ENCODE measurements at places on chromosomes 13 and 19.

DNA sequence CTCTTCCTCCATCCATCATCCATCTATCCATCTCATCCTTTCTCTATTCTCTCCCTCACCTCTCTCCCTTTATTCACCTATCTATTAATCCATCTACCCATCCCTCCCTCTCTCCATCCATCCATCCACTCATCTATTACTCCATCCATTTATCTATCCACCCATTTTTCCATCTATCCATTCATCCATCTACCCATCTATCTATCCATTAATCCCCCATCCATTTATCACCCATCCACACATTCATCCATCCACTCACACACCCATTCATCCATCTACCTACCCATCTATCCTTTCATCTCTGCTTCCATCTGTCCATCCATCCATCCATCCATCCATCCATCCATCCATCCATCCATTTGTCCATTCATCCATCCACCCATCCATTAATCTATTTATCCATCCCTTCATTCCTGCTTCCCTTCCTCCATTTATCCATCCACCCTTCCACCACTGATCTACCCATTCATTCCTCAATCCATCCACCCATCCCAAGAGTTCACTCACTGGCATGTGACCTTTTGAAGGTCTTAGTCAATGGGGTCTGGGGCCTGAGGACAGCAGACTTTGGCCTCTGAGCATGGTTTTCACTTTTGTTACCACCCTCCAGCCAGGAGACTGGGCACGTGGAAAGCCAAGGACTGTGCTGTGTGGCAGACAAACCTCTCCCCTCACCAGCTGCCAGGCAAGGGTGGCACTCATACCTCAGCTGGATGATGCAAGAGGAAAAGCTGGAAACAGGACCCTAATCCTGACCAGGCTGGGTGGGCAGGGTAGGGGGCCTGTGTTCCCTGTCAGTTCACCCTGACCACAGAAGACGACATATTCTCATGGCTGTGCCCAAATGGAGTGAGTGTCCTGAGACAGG, 126.7 kb downstream of the URI1 start:
- DNase-seq, result no peak

DNA sequence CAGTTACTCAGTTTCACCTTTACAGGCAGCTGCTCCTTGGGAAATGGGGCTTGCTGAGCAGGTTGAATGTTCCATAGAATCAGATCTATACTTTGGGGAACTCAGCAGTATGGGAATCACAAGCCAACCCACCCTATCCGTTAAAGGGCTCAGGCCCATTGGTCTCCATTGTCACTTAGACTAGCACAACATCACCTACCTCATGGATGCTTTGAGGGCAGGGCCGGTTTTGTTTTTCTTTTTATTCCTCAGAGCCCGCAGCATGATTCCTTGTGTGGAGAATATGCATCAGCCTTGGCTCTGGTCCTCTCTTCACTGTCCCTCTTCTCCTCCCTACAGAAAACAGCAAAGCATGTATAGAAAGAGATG, 48.0 kb downstream of the LRCH1 start:
- DNase-seq, result no peak

GRCh38 chr13:52695856-52696255, 43.2 kb downstream of the SUGT1 start:
- no peak for DNase-seq

DNA sequence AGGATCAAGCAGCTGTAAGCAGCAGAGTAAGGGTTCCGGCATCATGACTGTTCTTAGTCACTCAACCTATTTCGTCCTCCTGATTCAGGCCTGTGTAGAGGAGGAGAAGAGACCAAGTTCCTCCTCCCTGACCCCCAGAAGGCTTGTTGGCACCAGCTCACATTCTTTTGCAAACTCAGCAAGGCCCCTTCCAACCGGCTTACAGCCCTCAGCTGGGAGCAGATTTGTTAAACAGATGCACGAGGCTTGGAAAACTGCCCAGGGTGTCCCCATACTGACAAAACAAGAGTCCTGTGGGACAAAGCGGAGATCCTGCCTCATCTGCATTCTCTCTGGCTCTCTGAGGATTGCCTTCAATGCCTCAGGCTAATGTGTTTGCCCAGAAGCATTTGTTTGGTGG, 113.2 kb upstream of the SOX21 start:
- no peak for DNase-seq

DNA sequence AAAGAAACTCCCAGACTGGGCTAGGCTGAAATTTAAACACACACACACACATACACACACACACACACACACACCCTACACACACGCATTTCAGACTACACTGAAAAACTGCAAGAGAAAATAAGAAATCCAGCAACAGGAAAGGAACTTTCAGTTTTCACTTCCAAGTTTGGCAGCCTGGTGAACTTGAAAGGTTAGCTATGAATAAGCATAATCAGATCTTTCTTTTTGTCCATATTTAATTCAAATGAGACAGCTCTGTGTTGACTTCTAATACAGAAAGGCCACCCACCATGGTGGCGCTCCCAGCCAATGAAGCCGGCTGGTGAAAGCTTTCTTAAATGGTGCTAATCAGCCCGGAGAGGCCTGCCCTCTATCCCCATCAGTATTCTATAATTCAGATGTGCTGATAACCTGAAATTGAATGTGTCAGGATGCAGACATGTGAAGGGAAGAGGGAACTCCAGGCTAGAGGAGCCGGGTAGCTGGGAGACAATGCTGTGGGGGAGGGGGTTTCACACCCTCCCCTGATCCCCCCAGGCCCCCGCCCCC, 108.3 kb upstream of the ZNF536 start:
- no peak for DNase-seq

DNA sequence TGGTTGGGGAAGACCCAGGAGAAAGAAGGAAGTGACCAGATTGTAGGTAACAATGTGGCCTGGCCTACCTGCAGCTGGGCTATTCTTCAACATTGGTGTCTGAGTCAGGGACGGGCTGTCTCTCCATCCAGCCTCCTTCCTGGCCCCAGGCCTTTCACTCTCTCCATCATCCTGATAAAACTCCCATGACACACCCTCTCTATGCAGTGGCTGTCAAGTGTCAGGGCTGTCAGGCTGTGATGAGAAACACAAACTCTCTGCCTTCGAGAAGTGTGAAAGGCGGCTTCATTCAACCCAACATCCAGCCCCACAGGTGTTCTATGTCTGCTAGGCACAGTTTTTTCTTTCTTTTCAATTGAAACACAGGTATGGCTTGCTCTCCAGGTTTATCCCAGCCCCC, 153.3 kb upstream of the VSTM2B start:
- DNase-seq, result no peak

- no peak for DNase-seq
Measured at GRCh38 chr19:16290692-16291091, 33.9 kb upstream of the KLF2 start.

GRCh38 chr19:52200044-52200443, 10.2 kb downstream of the PPP2R1A start:
- no peak for DNase-seq

GRCh38 chr13:46903748-46904147, 6.9 kb upstream of the HTR2A start:
- peak; percentile 21 for DNase-seq

GRCh38 chr19:51441410-51442390, 16.6 kb downstream of the SIGLEC8 start:
- no peak for DNase-seq

All from BE2C (cell line).